Inflammatory macrophage treated with lipopolysaccharide for 4 hours (primary cell): ENCODE measurements at places on chromosomes 3 and 15.

GRCh38 chr3:69144631-69145245, 22.3 kb upstream of the LMOD3 start:
- no peak for DNase-seq

DNA sequence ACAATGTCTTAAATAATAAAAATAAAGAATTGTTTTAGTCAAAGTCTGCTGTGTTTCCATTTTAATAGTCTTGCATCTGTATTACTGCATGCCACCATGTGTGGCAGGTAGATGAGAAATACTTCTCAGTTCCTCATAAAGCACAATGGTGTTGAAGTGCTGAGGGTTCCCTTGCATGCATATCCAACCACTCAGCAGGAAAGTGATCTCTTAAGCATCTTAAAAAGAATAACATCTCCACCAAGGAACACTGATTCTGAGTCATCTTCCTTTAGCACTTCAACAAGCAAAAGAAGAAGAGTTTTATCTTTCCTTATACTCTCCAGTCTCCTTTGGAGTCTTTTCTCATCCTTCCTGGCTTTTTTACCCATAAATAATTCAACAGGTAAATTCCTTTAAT, 602.0 kb downstream of the TBL1XR1 start:
- no peak for DNase-seq

GRCh38 chr3:62134061-62134496, 239.3 kb downstream of the FEZF2 start:
- no peak for DNase-seq

GRCh38 chr15:72365844-72366243, 10.0 kb downstream of the HEXA start:
- DNase-seq = peak; percentile 72

- DNase-seq = no peak
These were observed 11.8 kb downstream of the NPTN start for GRCh38 chr15:73621286-73621826.

DNA sequence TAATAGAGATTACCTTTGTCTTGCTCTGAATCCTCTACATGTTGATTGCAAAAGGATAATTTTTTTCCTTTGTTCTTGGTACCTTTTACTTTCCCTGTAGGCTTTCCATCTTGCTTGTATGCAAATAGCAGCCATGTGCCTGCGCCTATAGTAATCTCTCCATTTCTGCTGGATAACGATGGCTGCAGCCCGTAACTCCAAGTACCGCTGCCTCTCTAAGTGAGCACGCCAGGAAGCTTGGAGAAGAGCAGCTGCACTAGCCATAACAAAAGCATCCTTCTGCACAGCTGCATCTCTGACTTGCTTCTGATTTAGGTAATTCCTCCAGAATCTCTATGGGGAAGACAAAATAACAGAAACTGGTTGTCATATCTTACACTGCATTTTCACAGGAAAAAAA, 89.3 kb downstream of the NR2E3 start:
- no peak for DNase-seq

DNA sequence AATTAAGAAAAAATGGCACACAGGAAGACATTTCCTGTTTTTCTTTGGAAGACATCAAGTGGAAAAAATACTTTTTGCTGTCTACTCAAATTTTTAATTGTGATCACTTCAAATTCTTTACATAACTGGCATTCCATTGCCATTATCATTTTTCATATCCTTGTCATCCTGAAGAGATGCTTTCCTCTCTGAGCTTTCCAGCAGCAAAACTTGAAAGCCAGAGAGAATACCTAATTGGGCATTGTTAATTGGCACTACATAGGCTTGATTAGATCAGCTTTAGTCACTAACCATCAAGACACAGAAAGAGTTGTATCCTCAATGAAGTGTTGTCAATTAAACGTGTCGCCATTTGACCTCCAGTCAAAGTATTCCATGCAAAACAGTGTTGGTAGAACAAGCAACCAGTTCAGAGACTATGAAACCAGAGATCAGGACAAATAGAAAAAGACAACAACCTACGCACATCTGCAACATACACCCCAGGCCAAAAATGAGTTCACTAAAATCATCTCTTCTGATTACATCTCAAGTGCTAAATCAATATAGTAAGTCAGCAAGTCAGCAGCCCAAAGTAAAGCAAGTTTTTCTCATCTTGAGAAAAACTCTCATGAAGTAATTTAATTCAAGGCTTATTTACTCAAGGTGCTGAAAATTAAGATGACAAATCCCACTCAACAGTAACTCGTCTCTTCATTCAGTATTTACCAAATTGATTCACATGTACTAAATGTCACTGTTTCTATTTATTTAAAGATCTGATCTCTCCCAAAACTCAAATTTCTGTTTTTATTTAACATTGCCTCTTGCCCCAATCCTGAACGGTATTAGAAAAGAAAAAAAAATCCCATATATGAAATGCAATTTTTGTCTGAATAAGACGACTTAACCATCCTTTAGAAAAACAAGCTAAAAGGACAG, 123.0 kb downstream of the SUCLG2 start:
- no peak for DNase-seq

DNA sequence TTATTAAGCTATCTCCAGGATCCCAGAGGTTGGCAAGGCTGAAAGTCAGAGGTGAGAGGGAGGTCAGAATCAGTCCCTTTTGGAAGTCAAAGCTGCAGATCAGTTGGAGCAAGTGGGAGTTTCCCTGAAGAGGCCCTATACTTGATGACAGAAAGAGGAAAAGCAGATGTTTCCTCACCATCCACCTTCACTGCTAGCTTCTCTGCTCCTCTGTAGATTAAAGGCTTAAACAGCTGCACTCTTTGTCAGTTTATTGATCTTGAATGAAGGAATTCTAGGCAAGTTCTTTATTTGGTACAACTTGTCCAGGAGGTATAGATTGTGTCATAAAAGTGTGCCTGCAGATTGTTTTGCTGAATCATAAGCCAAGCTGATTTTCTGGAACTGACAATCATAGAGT, 408.2 kb upstream of the TGFBR2 start:
- DNase-seq = peak; percentile 56

GRCh38 chr15:41955807-41956525, 16.4 kb downstream of the EHD4 start:
- no peak for DNase-seq

GRCh38 chr3:82240322-82240721, 478.9 kb upstream of the GBE1 start:
- DNase-seq = no peak

GRCh38 chr15:91853948-91854638, 585 bp downstream of the SLCO3A1 start:
- DNase-seq = peak; percentile 33

GRCh38 chr3:195810455-195810845, 1.3 kb downstream of the MUC4 start:
- DNase-seq = no peak

DNA sequence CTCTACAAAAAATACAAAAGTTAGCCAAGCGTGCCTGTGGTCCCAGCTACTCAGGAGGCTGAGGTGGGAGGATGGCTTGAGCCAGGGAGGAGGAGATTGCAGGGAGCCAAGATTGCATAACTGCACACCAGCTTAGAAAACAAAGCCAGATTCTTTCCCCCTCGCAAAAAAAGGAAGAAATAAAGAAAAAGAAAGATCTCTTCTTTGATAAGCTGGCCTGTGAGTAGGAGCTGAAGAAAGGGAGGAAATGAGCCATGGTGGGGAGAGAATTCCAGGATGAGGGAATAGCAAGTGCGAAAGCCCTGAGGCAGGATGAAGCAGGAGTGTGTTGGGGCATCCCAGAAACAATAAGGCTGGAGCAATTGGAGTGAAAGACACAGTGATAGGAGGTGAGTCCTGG, 24.5 kb upstream of the TOP2B start:
- DNase-seq = no peak

DNA sequence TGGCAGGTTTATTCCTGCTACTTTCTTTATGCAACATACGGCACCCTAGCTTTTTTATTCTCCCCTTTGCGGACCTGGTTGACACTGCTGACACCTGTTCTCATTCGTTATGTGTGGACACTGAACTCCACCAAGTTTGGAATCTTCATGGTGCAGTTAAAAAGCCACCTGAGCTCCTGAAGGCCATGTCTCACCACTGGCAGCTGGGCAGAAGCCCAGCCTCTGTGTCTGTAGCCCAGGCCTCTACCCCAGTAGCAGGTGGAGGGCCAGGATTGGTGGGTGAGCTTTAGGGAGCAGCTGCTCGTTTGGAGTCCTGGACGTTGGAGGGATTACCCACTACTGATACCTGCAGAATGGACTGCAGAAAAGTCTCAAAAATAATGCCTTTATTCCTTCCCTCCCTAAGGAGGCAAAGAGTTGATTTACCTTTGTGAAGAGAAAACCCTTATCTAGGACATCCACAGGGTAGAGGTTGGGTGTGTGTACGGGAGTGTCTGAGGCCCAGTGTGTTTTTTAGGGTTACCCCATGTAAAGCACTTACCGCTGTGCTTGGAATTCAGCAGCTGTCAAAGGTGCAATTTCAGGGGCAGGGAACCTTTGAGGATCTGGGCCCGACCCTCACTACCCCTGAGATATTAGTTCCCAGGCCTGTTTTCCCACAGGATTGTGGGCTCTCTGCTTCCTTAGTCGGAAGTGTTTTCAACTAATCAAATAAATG, 637 bp upstream of the CCNDBP1 start:
- no peak for DNase-seq

- peak; percentile 39 for DNase-seq
These were observed 56.2 kb downstream of the EIF3J start for GRCh38 chr15:44593042-44593736.

- no peak for DNase-seq
These were observed 195.6 kb downstream of the TCF12 start for GRCh38 chr15:57114070-57114469.

GRCh38 chr3:57699591-57699990, 6.7 kb upstream of the DENND6A start:
- peak; percentile 50 for DNase-seq

DNA sequence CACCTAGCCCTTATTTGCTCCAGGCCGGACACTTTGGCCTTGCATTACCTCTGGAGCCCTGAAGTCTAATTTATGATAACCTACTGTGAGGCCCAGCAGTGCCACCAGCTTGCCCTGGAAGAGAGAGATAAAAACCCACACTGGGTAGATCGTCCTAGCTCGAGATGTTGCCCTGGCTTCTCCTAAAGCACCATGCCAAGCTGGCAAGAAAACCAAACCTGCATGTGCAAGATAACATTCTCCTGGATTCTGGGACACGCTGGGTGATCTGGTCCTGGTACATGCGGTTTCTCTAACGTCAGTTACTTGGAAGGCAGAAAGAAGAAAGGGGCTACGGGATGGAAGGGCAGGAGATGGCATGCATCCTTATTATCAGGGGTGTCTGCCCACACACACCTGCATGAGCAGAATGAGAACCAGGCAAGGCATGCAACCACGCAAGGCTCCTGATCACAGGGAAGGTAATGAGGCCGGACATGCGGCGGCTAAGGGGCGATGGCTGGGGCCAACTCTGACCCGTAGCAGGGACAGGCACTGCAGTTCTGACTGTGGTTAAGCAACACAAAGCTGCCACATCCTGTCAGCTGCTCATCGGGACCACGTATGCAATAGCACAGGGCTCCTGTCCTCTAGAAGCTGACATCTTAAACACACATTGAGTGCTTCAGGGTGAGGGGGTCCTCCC, 73.0 kb downstream of the OXNAD1 start:
- peak; percentile 65 for DNase-seq

- no peak for DNase-seq
These were observed 30.4 kb upstream of the FBLN2 start for GRCh38 chr3:13518516-13518953.

- DNase-seq = peak; percentile 65
These were observed 11.4 kb downstream of the NEK10 start for GRCh38 chr3:27357665-27358258.

DNA sequence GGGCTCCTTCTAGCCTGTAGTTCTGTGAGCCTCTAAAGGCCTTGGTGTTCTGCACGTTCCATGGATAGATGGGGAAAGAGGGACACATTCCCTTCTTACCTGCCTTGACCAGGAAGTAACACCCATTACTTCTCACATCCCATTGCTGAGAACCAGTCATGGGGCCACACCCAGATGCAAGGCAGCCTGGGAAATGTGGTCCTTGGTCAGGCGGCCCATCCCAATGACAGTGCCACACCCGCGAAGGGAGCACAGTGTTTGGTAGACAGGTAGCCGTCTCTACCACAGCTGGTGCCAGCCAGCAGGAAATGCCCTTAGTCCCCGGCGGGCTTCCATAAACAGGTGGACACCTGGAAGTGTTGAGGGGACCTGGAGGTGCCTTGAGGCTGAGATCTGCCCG, 23.2 kb upstream of the LCTL start:
- no peak for DNase-seq

GRCh38 chr15:88019656-88020055, 236.9 kb downstream of the NTRK3 start:
- no peak for DNase-seq

GRCh38 chr3:123489400-123490004, 40.6 kb upstream of the ADCY5 start:
- peak; percentile 40 for DNase-seq

DNA sequence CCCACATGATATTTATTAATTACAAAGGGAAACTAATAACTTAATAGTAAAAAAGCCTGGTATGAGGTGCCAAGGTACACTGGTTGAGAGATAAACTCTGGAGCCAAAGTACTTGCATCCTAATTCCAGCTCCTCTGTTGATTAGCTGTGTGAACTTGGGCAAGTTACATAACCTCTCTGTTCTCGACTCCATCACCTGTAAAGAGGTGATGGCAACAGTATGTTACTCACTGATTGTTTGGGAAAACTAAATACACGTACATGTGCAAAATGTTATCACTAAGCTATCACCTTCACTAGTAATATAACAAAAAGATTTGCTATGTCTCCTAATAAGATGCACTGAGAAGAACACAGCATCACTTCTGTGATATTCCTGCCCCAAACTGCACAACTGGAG, 206.4 kb downstream of the MEX3B start:
- no peak for DNase-seq

- peak; percentile 57 for DNase-seq
These were observed 12.9 kb downstream of the BDH1 start for GRCh38 chr3:197542741-197543454.
